Activated B cell treated with CpG ODN at 0.5 μM for 24 hours (primary cell): ENCODE measurements at places on chromosomes 13 and 19. TPM values are rescaled to one million over a fixed set of nuclear protein-coding genes. Genes with fewer than 3 reads are reported as not detected.

GRCh38 chr13:49939321-49939720 is 3.2 kb upstream of the SPRYD7 start:
- no peak for DNase-seq
- H3K27ac ChIP-seq, result no peak overlapping the region
- H3K4me3 ChIP-seq, result no peak overlapping the region
- no peaks in the 10 kb centered on the region for H3K27me3 ChIP-seq
- H3K4me1 ChIP-seq, result peaks cover 29% of the 10 kb centered on the region

GRCh38 chr13:50989476-50989875 is 79.9 kb downstream of the RNASEH2B start:
- H3K27ac ChIP-seq, result no peak overlapping the region
- H3K27me3 ChIP-seq, result no peaks in the 10 kb centered on the region
- H3K4me3 ChIP-seq, result no peak overlapping the region
- H3K4me1 ChIP-seq, result peaks cover 25% of the 10 kb centered on the region
- DNase-seq, result no peak
- H3K36me3 ChIP-seq, result no peaks in the 10 kb centered on the region

DNA sequence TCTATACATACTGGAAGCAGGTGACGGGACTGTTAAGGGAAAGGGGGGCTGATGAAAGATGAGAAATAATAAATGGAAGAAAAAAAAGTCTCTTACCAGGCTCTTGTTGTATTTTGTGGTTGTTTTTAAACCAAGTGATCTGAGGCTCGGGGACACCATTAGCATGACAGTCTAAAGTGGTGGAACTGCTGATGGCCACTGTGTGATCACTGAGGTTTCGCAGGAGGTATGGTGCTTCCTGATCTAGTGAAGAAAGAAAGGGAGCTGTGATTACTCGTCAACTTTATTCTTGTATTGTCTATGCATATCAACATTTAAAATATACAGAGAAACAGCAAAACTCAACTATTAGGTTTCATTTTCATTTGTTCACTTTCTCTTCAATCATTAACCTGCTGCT is 110.1 kb downstream of the FLT1 start:
- peaks cover 7% of the 10 kb centered on the region for H3K36me3 ChIP-seq
- no peaks in the 10 kb centered on the region for H3K27me3 ChIP-seq
- H3K4me3 ChIP-seq, result no peak overlapping the region
- no peak overlapping the region for H3K27ac ChIP-seq
- DNase-seq, result no peak

DNA sequence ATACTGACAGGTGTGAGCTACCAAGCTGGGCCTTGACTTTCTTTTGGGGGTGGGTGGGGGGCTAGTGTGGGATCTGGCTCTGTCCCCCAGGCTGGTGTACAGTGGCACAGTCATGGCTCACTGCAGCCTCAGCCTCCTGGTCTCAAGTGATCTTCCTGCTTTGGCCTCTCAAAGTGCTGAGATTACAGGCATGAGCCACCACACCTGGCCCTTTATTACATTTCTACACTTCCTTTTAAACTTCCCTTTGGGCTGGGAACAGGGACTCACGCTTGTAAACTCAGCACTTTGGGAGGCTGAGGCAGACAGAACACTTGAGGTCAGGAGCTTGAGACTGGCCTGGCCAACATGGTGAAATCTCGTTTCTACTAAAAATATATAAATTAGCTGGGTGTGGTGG is 12.0 kb downstream of the FTL start:
- H3K4me1 ChIP-seq, result peaks cover 8% of the 10 kb centered on the region
- no peak overlapping the region for H3K27ac ChIP-seq
- H3K4me3 ChIP-seq, result no peak overlapping the region
- H3K36me3 ChIP-seq, result peaks cover 37% of the 10 kb centered on the region
- no peaks in the 10 kb centered on the region for H3K27me3 ChIP-seq

GRCh38 chr13:27954406-27954851 is 14.7 kb downstream of the CDX2 start:
- H3K4me1 ChIP-seq, result peaks cover 15% of the 10 kb centered on the region
- H3K27me3 ChIP-seq, result peaks cover 58% of the 10 kb centered on the region
- H3K27ac ChIP-seq, result no peak overlapping the region
- H3K4me3 ChIP-seq, result peak overlapping the region; percentile 77

DNA sequence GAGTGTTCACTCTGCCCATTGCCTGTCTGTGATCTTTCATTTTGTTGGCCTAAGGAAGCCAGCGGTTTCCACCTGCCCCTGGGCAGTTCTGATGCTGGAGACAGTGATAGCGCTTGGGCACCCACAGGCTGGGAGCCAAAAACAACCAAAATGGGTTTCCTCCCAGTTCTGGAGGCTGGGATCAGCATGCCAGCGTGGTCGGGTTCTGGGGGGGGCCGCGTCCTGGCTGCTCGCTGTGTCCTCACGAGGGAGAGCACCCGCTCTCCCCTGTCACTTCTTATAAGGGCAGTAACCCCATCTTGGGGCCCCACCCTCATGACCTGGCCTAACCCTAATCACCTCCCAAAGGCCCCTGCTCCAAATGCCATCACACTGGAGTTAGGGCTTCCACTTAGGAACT is 67.9 kb downstream of the RAB20 start:
- H3K27ac ChIP-seq, result no peak overlapping the region
- DNase-seq, result no peak
- H3K4me1 ChIP-seq, result no peaks in the 10 kb centered on the region
- no peaks in the 10 kb centered on the region for H3K27me3 ChIP-seq

DNA sequence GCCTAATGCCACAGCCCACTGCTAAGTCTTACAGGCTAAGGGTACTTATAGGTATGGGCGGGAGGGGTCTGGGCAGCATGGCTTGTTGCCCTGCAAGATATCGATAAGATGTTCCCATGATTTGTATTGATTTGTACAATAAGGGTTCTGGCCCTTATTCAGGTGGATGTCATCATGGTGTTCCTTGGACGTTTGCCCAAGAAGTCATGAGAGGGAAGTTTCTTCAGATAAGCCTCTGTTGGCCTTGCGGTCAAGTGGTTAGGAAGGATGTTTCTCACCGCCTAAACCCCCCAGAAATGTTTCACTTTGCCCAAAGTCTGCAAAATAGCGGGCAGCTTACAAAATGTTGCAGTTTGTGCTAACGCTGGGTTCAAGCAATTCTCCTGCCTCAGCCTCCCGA is 7.3 kb downstream of the PARP4 start:
- H3K36me3 ChIP-seq, result peaks cover 50% of the 10 kb centered on the region
- H3K4me1 ChIP-seq, result no peaks in the 10 kb centered on the region
- no peak overlapping the region for H3K4me3 ChIP-seq
- no peak overlapping the region for H3K27ac ChIP-seq

- no peaks in the 10 kb centered on the region for H3K36me3 ChIP-seq
- no peak overlapping the region for H3K4me3 ChIP-seq
- no peak for DNase-seq
- no peaks in the 10 kb centered on the region for H3K4me1 ChIP-seq
Observed at GRCh38 chr13:28953714-28954418, 133.7 kb downstream of the MTUS2 start.

DNA sequence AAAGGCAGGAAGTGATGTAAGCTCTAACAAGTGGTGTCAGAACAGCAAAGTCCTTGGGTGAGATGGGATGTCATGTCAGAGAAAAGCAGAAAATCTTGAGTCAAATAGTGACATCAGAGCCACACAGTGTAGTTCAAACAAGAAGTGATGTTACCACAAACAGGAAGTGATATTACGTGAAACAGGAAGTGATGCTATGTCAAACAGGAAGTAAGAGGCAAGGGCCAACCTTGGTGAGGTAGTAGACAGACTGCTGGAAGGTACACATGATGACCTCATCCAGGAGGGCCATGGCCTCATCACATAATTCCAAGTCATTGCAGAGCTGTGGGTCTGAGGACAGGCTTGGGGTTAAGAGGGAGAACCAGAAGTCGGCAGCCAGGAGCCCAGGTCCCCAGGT is 7.0 kb upstream of the MAMSTR start:
- no peak overlapping the region for H3K4me3 ChIP-seq
- peak overlapping the region; percentile 64 for H3K27ac ChIP-seq
- H3K36me3 ChIP-seq, result peaks cover 8% of the 10 kb centered on the region
- H3K4me1 ChIP-seq, result peaks cover 23% of the 10 kb centered on the region

- no peaks in the 10 kb centered on the region for H3K36me3 ChIP-seq
- DNase-seq, result no peak
- no peak overlapping the region for H3K4me3 ChIP-seq
- H3K4me1 ChIP-seq, result no peaks in the 10 kb centered on the region
- peaks cover 2% of the 10 kb centered on the region for H3K27me3 ChIP-seq
Observed at GRCh38 chr19:32251634-32252332, 93.6 kb upstream of the ZNF507 start.

ZNF547 gene
- total RNA-seq, result 6.0 and 6.3 TPM in 2 replicates

MBD3L2 gene
- not detected in 2 replicates for total RNA-seq

HTR2A gene
- not detected in 2 replicates for total RNA-seq

MAP3K10 gene
- total RNA-seq, result 16.4 and 20.5 TPM in 2 replicates

ITPKC gene
- total RNA-seq, result 13.0 and 13.3 TPM in 2 replicates

EML2 gene
- 73.8 and 97.7 TPM in 2 replicates for total RNA-seq

SLC7A9 gene
- total RNA-seq, result 0.33 TPM in 1 of 2 replicates, not detected in the other

ZNF578 gene
- 2.6 and 2.8 TPM in 2 replicates for total RNA-seq

NLRP4 gene
- 0.31 and 0.34 TPM in 2 replicates for total RNA-seq

TSSK6 gene
- 4.0 and 4.3 TPM in 2 replicates for total RNA-seq

VSIG10L gene
- total RNA-seq, result 0.95 and 0.98 TPM in 2 replicates
